ENCODE measurements at places on chromosomes 7 and 10. TPM values are rescaled to one million over a fixed set of nuclear protein-coding genes. Genes with fewer than 3 reads are reported as not detected.
A peak's percentile ranks its signal among the peaks of the same experiment; 100 is the strongest.

GRCh38 chr7:114631249-114631822 is 216.7 kb downstream of the FOXP2 start:
- no peak for DNase-seq

DNA sequence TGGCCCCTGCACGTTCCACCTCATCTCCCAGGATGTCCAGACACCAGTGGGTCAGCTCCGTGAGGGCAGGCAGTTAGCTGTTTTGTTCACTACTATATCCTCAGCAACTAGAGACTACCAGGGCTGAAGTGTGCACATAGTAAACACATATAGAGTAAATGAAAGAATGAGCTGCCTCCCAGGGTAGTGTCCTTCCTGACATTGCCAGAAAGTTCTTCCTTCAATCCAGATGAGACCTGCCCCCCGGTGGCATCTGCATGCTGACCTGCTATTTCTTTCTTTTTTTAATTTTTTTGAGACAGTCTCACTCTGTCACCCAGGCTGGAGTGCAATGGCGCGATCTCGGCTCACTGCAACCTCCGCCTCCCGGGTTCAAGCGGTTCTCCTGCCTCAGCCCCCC is 14.0 kb upstream of the ARPC1A start:
- DNase-seq: no peak

DNA sequence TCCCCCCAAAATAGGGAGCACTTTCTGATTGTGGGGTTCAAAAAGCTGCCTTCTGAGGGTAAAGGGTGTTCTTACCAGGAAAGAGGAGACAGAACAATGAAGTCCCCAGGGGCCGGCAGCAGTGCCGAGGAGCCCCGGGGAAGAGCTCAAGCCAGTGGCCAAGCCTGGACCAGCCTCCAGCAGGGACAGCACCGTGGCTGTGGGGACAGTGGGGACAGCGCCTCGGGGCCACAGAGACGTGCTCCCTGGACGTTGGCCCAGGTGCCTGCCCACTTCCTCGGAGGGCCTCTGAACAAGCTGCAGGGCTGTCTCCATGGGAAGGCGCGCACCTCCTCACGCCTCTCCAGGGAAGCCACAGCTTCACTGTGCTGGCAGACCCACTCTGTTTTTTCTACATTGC is 312.6 kb downstream of the PTPRN2 start:
- no peak for DNase-seq

FAS gene
- total RNA-seq: 5.8 TPM

- no peak for DNase-seq
Measured at GRCh38 chr7:42105554-42106358, 131.3 kb downstream of the GLI3 start.

IL2RA gene
- total RNA-seq: not detected

WDFY4 gene
- 0.25 TPM for total RNA-seq

FKBP6 gene
- not detected for total RNA-seq

STOX1 gene
- 0.13 TPM for total RNA-seq

- DNase-seq: no peak
Measured at GRCh38 chr7:40041456-40041855, 91.4 kb downstream of the CDK13 start.

- DNase-seq: no peak
Measured at GRCh38 chr10:97228775-97229157, 43.0 kb upstream of the SLIT1 start.

TMEM213 gene
- total RNA-seq: not detected

DNA sequence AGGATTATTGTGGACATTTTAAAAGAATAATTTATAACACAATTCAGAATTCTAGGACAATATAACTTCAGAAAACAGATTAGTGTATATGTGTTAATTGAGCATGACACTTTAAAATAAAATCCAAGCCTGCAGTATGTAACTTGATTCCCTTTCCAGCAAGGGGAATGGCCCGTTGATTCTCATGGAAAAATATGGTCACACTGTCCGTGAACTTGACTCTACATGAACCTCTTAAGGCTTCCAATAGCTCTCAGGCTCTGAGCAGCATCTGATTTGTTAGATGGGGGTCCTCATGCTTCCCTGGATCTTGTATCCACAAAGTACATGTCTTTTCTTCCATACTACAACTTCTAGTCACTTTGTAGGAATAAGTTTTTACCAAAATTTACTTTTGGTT is 85.5 kb upstream of the AKR1E2 start:
- DNase-seq: peak; percentile 17

GRCh38 chr7:1725199-1725690 is 55.2 kb downstream of the ELFN1 start:
- DNase-seq: no peak

GRCh38 chr7:141838581-141838980 is 2.7 kb downstream of the PRSS37 start:
- no peak for DNase-seq

GRCh38 chr10:3048119-3049019 is 19.0 kb upstream of the PFKP start:
- DNase-seq: no peak

GRCh38 chr10:49171326-49172060 is 16.7 kb downstream of the TMEM273 start:
- DNase-seq: no peak

METTL2B gene
- 22.6 TPM for total RNA-seq

FAM170B gene
- not detected for total RNA-seq

- no peak for DNase-seq
Measured at GRCh38 chr7:117399820-117400422, 27.4 kb downstream of the ASZ1 start.

CYTH3 gene
- 17.3 TPM for total RNA-seq

IDE gene
- 23.6 TPM for total RNA-seq

GRCh38 chr10:31401287-31401686 is 82.3 kb downstream of the ZEB1 start:
- no peak for DNase-seq

DNA sequence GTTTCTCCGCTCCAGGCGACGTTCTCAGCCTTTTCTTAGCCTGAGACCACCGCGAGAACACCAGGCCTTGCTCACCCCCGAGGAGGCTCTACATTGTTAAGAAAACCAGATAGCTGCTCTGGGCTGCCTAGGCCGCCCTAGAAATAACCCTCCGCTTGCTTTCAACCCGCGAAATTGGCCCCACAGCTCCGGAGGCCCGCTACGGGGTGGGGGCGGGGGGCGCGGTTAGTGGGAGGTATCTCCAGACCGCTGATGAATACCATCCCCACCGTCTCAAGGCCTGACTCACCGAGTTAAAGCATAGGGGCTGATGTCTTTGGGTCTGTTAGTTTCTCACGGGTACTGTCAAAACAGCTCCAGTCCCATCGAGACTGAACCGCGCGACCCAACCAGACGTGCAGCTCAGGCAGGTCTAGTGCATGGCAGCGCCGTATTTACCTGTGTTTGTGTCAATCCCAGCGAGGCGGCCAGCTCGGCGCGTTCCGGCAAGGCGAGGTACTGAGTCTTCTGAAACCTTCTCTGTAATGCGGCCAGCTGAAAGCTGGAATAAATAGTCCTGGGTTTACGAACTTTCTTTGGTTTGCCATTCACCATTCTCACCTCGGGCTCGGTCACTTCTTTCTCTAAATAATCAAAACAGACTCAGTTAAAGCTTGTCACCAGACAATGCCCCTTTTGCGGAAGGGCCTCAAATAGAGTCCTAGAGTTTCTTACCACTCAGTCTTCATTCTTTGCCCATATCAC is 2.7 kb downstream of the DLX5 start:
- no peak for DNase-seq

GRCh38 chr7:4633012-4633411 is 49.1 kb upstream of the FOXK1 start:
- no peak for DNase-seq

DNA sequence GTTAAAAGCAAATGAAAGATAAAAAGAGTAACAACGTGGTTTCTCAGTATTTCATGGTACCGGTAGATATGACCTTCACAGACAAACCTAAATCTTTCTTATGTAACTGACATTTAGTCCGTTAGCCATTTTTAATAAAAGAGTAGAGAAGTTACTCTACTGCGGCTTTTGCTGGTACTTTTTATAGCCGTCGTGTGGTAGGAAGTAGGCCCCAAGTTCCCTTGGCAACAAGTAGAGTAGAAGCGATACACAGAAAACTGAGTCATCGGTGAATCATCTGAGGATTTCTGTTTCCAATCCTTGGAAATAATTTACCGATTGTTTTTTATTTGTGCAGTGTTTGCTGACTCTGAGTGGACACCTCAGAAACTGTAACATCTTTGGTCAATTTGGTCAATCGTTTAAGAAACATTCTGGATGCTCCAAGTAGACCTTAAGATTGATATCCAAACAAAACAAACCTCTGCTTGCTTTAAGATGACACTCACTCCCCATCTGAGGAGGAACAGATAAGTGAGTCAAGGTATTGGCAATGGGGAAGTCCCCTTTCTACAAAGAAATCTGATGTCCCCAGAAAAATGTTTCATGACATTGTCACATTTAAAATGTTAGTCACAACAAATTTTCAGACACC is 63.9 kb upstream of the AHR start:
- DNase-seq: peak; percentile 78

- DNase-seq: no peak
Measured at GRCh38 chr10:48598936-48599829, 5.7 kb downstream of the ARHGAP22 start.

CACNA2D1 gene
- 7.8 TPM for total RNA-seq

FFAR4 gene
- not detected for total RNA-seq

CRCP gene
- total RNA-seq: 25.5 TPM

- DNase-seq: no peak
Measured at GRCh38 chr7:81098213-81098612, 179.4 kb upstream of the SEMA3C start.

HYAL4 gene
- 0.39 TPM for total RNA-seq

- DNase-seq: peak; percentile 14
Measured at GRCh38 chr7:124784879-124785818, 19.6 kb upstream of the GPR37 start.

ACTL6B gene
- not detected for total RNA-seq

DNA sequence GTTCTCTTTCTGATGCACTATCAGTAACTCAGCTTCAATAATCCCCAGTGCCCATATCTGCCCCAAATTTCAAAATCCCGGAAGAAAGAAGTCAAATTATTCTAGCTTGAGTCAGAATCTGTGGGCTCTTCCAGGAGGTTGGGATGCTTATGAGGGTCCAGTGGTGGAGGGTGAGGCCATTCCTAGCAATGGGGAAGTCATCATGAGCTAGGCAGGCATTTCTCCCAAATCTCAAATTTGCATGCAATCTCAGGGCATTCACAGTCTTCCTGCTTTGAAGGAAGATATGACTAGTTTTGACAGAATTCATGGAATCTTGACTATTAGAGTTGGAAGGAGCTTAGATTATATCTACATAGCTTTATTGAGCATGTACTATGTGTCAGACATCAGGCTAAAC is 164.3 kb upstream of the AGK start:
- DNase-seq: no peak

DNA sequence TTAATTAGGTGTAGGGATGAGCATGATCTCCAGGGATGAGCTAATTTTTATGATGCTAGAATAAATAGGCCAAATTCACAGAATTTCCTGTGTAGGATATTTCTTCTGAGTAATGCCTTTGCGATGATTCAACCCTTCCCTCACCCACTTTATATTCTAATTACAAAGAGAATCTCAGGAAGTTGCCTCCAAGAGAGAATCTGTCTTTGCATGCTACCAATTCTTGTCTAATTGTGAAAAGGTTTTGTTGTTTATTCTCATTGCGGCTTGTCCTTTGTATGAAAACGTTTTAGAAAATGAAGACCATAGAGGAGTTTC is 6.3 kb downstream of the C7orf57 start:
- no peak for DNase-seq

GRCh38 chr10:132366006-132366405 is 31.0 kb upstream of the PWWP2B start:
- no peak for DNase-seq

GRCh38 chr7:95141755-95142154 is 182.6 kb downstream of the PON1 start:
- no peak for DNase-seq

All from dermis microvascular lymphatic vessel endothelial cell (primary cell).